GM23248 (cell line): ENCODE measurements at places on chromosomes 3 and 15.

DNA sequence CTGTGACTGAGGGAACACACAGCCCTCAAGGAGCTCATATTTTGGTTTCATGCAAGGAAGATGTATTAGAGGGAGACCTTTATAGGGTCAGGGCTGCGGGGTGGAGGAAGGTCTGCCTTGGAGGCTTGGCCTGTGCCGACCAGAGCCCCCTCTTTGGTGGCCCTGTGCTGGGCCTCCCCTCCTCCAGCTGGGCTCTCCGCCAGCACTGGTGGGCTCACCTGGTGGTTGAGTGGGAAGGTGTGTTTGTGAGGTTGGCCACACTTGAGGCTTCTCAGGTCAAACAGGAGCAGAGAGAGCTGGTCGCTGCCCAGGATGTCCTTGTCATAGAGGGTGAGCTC is 2.6 kb downstream of the PLA2G4F start:
- DNase-seq, result no peak

DNA sequence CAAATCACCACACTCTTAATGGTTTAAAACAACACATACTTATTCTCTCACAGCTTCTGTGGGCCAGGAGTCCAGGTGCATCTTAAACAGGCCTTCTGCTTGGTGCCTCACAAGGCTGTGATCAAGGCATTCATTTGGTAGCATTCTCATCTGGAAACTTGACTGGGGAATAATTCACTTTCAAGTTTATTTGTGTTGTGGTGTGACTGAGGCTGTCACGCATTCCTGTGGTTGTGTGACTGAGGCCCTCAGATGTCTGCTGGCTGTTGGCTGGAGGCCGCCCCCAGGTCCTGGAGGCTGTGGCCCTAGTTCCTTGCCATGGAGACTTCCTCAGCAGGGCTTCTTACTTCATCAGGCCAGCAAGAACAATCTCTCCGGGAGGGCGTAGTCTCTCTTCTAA is 16.9 kb upstream of the FAM3D start:
- peak; percentile 44 for DNase-seq

DNA sequence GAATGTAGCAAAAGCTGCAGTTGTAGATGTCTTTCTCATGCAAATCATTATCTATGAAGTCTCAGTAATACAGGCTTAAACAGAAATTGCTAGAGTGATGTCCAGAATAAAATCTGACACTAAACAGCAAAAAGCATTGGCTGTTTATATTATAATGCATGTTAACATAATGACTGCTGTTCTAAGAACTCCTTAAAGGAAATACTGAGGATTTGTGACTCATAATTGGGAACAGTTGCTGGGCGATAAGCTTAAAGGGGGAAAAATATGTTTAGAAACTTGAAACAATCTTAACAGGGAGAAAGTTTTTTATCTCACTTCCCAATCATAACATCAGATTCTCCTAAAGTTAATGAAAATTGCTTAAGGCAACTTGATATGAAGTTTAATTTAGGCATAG is 17.5 kb downstream of the TIPARP start:
- peak; percentile 82 for DNase-seq

GRCh38 chr15:83489690-83490089 is 42.5 kb downstream of the SH3GL3 start:
- DNase-seq, result no peak

GRCh38 chr3:339351-339750 is 142.8 kb downstream of the CHL1 start:
- no peak for DNase-seq

GRCh38 chr3:130263708-130264107 is 81.8 kb upstream of the COL6A5 start:
- no peak for DNase-seq

DNA sequence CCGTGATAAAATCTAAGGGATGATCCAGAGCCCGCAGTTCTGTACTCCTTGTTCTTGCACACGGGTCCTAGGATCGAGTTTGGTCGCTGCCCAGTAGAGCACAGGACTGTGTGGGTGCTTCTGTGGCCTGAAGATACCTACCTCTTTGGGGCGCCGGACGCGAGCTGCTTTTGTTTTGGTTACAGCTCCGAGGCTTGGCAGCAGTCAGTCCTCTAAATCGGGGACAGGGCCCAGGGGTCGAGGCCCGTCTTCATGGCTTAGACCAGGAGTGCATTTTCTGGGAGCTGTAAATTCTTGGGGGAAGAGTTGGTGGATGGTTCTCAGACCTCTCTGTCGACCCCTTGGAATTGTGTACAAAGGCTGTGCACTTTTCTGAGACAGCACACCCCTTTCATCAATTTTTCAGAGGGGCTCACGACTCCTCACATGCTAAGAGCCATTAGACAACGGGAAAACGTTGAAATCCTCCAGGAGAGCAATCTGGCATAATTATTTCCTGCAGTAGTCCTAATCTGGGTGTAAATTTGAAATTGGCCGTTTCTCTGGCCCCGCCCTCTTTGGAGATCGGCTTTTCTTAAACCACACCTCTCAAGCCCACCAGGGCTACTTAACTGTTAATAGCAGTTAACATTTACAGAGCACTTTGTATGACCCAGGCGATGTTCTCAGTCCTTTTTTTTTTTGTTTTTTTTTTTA is 928 bp downstream of the CEP97 start:
- DNase-seq, result peak; percentile 56

- DNase-seq, result peak; percentile 83
Measured at GRCh38 chr3:123258811-123259420, 57.2 kb downstream of the SEC22A start.

DNA sequence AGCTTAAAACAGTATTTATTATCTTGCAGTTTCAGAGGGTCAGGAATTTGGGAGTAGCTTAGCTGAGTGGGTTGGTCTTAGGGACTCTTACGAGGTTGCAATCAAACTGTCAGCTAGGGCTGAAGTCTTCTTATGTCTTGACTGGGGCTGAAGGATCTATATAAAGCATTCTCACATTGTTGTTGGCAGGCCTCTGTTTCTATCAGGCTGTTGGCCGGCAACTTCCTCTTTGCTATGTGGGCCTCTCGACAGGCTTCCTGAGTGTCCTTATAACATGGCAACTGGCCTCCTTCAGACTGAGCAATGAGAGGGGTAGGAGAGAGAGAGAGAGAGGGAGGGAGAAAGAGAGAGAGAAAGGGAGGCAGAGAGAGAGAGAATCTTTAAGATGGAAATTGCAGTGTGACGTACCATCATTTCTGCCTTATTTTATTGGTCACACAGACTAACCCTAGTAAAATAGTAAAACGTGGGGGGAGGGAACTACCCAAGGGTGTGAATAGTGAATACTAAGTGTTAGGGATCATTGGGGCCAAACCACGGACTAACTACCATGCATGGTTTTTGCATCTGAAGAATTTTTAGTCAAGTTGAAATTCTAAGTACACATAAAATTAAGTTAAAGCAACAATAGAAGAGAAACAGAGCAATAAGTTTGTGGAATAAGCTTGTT is 16.1 kb downstream of the FGF7 start:
- DNase-seq, result no peak

GRCh38 chr3:128775906-128776542 is 50.0 kb downstream of the RAB7A start:
- DNase-seq, result no peak

- no peak for DNase-seq
Measured at GRCh38 chr15:100901296-100901695, 17.9 kb upstream of the LRRK1 start.

DNA sequence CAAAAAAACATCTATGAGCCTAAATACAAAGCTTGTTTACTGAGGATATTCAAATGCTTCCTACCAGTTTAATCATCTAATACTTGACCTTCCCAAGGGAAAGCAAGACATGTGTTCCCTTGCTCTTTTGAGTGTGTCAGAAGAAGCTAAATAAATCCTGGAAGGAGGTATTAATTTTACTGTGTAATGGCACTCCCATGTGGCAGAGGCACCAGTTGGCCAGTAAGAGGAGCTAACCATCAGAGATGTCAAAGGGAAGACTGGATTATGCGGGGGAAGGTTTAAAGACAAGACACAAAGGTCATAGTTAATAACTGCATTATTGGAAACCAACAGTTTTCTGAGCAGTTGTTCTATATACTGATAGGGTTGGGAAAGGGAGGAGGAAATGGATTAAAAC is 125.1 kb downstream of the SUCLG2 start:
- no peak for DNase-seq

- peak; percentile 15 for DNase-seq
Measured at GRCh38 chr15:92693691-92694331, 38.2 kb upstream of the FAM174B start.

DNA sequence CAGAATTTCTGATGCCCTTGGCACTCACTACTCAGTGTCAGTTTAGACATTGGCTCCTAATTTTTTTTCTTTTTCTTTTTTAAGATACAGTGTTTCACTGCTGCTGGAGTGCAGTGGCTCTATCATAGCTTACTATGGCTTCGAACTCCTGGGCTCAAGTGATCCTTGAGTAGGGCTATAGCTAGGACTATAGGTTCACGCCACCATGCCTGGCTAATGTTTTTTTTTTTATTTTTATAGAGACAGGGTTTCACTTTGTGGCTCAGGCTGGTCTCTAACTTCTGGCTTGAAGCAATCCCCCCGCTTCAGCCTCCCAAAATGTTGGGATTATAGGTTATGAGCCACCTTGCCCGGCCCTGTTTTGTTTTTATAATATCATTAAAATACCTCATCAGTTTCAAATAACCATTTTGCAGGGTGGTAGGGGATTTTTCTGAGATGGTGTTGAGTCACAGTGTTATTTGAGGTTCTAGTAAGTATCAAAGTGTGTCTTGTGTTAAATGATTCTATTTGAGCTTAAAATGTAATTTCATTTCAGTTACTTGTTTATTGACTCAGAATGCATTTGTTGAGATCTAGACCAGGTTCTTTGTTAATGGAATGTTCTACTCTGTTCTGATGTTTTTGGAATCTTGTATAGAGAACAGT is 7.0 kb downstream of the FNDC3B start:
- DNase-seq, result peak; percentile 47

- no peak for DNase-seq
Measured at GRCh38 chr3:122932251-122932967, 95.2 kb downstream of the SEMA5B start.

GRCh38 chr15:56524915-56525314 is 60.0 kb upstream of the MNS1 start:
- DNase-seq, result peak; percentile 39
